ENCODE measurements at places on chromosomes 11 and 22.

DNA sequence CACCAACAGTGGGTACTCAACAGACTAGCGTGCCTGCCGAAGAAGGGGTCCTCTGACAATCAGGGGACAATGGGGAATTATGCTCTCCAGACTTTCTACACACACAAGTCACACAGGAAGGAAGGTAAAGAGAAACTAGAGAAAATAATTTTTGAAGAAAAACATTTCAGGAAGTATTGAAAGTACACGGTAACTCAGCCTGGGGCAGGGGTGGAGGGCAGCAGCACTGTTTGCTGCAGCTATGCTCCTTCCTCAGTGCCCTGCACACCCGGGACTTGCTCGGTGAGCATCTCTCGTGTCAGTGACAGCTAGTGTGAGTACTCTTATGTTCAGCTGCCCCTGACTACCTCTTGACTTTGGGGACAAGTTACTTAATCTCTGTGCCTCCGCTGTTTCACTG is 18.0 kb upstream of the APOA1 start:
- no peak for DNase-seq

- no peak for DNase-seq
Measured at GRCh38 chr22:25183949-25184619, 15.6 kb upstream of the CRYBB3 start.

DNA sequence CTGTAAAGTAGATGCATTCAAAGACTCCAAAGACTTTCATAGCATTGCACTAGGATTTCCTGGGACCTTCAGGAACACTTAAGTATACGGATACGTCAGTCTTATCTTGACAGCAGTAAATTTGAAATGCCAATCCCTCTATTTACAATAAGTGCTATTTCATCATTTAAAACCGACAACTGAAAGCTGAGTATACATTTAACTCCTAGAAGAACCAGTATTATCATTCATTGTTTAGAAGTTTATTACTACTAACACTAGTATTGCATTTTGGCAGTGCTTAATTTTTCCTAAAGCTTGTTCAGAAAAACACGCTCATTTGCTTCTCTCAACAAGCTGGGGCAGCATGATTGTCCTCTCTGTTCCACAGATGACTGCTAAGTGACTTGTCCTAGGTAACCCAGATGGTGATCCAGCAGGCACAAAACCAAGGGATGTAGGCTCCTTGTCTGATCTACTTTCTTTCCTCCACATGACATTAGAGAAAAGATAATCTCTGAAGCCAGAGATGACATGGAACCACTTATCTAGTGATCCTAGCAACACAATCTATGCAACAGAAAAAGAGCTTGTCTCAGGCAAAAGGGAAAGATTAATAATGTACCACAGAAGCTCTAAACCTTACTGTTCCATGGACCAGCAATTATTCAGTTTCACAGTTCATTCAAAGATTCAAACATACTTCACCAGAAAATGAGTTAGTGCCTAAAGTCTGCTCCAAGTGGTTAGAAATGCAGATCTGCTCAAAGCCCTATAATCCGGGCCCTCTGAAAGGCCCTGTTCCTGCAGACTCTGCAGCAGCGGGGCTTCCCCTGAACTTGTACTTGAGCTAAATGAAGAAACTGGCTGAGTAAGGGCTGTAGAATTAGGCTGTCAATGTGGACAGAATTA is 5.2 kb downstream of the MAML2 start:
- DNase-seq, result no peak

GRCh38 chr11:80532633-80533232 is 1091.9 kb upstream of the TENM4 start:
- DNase-seq, result no peak

DNA sequence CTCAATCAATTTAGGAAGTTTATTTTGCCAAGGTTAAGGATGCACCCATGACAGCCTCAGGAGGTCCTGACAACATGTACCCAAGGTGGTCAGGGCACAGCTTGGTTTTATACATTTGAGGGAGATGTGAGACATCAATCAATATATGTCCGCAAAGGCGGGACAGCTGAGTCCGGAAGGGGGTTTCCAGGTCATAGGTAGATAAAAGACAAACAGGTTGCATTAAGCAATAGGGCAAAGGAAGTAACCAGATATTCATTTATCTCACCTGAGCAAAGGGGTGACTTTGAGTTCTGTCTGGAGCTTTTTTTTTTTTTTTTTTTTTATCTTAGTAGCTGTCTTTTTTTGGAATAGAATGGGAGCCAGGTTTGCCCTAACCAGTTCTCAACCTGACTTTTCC is 2.0 kb upstream of the TRIM34 start:
- DNase-seq, result no peak

DNA sequence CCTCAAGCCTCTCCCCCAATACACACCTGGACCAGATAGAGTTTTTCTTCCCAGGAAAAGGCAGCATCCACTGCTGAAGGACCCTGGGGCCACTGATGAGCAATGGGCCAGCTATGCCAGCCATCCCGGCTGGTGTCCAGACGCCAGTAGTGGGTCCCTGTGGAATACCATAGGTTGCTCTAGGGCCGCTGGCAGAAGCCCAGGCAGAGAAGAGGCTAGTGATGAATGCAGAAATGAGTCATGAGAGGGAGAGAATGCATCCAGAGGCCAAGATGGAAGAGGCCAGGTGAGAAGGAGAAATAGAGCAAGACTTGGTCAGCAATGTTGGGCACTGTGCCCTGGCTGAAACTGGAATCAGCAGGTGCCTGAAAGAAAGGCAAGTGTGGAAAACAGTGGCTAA is 8.9 kb downstream of the HPX start:
- DNase-seq, result no peak

- no peak for DNase-seq
Measured at GRCh38 chr11:104009744-104010143, 26.7 kb upstream of the DDI1 start.

GRCh38 chr11:2708151-2708581 is 8.4 kb upstream of the KCNQ1OT1 start:
- no peak for DNase-seq

GRCh38 chr22:41560095-41560471 is 727 bp upstream of the CSDC2 start:
- no peak for DNase-seq

DNA sequence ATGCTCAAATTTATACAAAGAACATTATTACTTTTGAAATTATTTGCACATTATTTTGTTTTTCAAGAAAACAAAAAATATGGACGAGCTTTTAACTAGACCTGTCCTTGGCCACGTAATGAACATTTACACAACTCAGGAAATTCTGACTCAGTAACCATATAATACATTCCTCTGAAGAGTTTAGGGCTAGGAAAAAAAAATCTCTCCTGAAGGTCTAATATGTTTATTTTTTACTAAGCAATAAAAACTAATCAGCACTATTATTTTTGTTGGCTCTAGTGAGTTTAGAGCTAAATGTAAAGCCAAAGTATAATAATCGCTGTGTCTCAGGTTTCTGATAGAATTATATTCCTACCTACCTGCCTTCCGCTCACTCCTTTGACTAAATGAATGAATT is 187.5 kb downstream of the SWAP70 start:
- no peak for DNase-seq

DNA sequence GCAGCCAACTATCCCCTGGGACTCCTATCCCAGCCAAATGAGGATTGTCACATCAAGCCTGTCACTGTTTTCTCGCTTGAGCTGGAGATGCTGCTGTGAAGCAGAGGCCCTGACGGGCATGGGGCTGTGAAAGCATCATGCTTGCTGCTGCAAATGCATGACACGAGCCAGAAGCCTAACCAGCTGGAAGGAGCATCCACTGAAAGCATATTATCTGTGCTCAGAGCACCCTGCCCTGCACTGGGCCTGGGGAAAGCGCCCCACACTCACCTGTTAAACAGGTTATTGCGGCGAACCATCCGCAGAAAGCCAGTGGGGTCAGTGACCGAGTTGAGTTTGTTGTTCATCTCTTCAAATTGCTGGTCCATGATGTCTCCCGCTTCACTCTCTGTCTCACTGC is 110.9 kb upstream of the PITPNB start:
- no peak for DNase-seq

DNA sequence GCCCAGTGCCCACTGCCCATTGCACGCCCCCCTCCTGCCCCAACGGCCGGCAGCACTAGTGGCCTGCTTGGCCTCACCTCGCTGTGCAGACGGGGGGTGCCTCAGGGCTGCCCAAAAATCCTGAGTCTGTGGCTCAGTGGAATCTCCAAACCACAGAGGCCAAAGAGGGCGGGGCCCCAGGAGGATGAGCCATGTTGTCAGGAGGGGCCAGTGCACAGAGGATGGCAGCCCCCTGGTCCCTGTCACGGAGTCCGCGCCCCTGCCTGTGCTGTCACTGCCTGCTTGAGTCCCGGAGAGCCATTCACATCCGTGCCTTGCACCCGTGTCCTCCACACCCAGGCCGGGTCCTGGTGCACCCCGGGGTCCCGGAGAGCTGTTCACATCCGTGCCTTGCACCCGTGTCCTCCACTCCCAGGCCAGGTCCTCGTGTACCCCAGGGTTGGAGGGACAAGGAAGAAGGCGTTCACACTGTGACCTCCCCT is 36.4 kb upstream of the MUC5AC start:
- no peak for DNase-seq

DNA sequence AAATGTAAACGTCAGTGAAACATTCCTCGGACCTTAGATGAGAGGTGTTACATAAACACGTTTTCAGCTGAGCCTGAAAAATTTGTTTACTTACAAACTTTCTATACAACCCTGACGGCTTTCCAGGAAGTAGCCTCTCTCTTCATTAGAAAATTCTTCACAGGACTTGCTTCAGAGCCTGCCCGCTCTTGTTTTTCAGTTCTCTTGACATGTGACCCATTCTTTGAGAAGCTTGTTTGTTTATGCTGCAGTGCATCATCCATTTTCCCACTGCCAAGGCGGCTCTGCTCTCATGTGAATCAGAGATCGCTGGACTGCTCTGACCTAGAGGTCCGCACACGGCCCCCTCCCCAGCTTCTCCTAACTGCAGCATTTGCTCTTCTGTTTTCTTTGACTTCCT is 47.9 kb upstream of the ARHGAP42 start:
- DNase-seq, result no peak

DNA sequence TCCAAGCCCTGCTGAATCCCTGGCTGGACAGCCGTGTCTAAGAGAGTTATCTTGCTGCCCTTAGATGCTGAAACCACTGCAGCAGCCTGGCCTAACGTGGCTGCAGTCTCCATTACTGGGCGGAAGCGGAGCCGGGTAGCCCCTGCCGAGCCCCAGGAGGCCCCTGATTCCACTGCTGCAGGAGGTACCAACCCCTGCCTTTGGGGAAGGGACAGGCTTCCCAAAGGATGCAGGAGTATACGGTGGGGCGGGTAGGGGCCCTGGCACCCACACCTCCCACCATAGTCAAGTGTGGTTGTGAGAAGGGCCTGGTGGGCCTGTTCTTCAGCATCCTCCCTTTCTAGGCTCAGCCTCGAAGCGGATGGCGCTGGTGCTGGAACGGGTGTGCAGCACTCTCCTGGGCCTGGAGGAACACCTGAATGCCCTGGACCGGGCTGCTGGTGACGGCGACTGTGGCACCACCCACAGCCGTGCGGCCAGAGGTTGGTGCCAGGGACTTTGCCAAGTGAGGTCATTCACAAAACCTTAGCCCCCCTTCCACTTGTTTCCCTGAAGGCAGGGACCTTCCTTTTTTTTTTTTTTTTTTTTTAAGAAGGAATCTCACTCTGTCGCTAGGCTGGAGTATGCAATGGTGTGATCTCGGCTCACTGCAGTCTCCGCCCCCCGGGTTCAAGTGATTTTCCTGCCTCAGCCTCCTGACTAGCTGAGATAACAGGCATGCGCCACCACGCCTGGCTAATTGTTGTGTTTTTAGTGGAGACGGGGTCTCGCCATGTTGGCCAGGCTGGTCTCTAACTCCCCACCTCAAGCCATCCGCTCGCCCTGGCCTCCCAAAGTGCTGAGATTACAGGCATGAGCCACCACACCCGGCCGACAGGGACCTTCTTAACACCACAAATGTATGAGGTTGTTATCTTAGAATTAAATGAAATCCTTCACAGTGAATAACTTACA is 11.0 kb downstream of the TKFC start:
- DNase-seq, result no peak

- DNase-seq, result no peak
Measured at GRCh38 chr11:43447151-43447550, 88.4 kb downstream of the TTC17 start.

- DNase-seq, result no peak
Measured at GRCh38 chr11:119727523-119728151, 1.4 kb downstream of the NECTIN1 start.

DNA sequence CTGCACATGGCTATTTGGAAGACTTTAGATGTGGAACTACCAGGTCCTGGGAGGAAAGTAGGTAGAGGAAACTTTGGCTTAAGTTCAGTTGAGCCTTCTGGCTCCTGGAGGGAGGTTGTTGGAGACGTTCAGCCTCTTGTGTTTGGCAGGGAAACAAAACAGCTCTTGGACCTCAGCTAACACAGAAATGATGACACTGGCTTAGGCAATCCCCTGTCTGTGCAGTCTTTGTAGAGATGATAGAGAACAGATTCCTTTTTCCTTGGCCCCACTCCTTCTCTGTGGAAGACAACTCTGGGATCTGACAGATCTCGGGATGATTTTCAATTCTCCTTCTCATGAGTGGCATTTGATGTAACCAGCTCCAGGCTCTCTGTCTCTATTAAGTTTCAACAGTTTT is 428.5 kb downstream of the TMEM135 start:
- DNase-seq, result no peak

- DNase-seq, result no peak
Measured at GRCh38 chr11:91104237-91104636, 881.4 kb upstream of the CHORDC1 start.

DNA sequence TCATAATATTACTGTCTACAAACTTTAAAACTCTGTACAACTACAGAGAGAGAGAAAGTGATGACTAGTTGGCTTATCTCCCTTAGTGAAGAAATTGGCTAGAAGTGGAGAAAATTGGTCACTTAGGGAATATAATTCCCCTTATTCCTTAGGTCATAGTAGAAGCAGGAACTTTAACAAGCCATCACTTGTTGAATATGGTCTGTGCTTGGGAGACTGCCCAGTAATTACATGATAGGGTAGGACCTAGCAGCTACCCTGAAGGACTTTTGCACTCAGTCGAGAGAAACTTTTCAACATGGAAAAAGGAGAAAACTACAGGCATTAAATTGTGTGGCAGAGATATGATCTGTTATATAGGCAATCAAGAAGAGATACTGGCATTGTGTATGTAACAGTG is 576.5 kb upstream of the CCDC90B start:
- no peak for DNase-seq
